ENCODE measurements at places on chromosomes 7 and 10. TPM values are rescaled to one million over a fixed set of nuclear protein-coding genes. Genes with fewer than 3 reads are reported as not detected.
A peak's percentile ranks its signal among the peaks of the same experiment; 100 is the strongest.

The NOC3L gene
- total RNA-seq = 19.8 TPM

DNA sequence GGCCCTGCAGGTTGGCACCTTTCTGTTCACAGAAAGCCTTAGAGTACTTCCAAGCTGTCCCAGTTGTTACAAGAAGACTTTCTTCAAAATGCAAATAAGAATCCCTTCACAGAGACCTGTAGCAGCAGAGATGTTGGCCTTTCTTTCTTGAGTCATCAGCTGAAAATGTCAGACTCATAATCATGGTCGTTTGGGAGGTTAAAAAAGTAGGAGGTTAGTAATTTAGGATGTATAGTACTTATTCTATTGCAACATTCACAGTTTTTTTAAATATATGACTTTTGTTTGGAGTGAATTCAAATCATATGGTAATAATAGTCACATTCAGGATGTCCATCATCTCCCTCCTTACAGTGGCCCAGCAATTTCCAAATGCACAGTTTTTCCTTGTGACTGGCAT, 223.9 kb upstream of the GLI3 start:
- no peak for DNase-seq

DNA sequence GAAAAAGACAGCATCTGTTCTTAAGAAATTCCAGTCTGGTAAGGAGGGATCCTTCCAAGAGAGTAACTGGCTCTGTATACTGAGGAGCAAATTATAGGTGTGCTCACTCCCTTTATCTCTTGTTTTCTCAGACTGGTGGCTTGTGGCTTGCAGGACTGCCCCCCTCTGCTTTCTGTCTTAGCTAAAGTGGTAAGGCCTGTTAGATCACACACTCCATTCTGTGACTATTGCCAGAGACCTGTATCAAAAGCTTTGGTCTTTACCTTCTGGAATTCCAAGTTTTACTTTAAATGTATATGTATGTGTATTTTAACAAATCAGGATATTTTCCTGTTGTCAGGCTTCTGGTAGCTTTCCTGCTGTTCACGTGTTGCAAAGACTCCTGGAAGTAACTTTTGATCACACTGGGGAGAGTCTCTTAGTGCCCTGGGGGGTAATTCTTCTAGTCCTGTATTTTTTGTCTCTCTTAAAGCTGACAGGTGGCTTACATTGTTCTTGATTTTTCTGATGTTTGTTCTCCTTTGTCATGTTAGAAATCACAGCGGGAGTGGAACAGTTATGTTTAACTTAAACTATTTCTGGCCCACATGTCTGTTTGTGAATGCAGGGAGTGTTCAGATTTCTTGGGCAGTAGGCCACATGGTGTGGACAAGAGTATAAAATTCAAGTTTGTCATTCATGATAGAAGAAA, 99.0 kb downstream of the PLPP4 start:
- no peak for DNase-seq

DNA sequence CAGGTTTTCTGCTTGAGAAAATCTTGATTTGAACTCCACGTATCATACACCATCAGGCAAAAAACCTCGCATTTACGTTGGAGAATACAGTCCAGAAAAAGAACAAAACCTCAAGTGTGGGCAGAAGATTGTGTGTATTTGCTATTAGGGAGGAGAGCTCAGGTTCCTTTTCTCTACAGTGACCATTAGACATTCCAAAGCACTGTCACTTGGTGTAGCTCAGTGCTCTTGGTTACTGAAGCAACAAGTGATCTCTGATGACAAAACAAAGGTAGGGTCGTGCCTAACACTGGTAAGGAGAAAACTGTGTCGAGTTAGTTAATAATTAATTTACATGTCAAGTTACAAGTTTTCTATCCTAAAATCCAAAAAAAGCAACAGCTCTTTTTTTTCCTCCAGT, 72.6 kb downstream of the C1GALT1 start:
- no peak for DNase-seq

The TRIL gene
- 0.97 TPM for total RNA-seq

GRCh38 chr7:76507723-76508406, 2.5 kb upstream of the UPK3B start:
- peak; percentile 1 for DNase-seq

DNA sequence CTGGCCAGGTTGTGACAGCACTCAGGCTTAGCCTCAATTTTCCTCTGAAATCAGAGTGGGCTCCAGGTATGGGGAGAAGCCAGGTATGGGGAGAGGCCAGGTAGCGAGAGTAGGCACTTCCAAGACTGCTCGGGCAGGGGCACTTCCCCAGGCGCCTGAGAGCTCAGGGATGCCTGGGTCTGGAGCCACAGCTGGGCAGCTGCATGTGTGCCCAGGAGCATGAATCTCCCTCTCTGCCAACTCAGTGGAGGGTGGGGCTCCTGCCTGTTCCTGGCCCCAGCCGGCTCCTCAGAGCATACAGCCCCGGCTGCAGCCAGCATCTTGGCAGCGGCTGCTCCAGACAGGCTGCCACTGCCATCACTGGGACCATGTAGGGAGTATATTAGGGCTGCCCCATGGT, 313.9 kb downstream of the AUTS2 start:
- no peak for DNase-seq

GRCh38 chr10:79376078-79376628, 28.9 kb downstream of the PPIF start:
- no peak for DNase-seq
